ENCODE measurements at places on chromosomes 11 and 22.

- DNase-seq: no peak
These were observed 541 bp downstream of the MICAL2 start for GRCh38 chr11:12110714-12111548.

- DNase-seq: no peak
These were observed 9.6 kb downstream of the NEAT1 start for GRCh38 chr11:65432100-65432650.

DNA sequence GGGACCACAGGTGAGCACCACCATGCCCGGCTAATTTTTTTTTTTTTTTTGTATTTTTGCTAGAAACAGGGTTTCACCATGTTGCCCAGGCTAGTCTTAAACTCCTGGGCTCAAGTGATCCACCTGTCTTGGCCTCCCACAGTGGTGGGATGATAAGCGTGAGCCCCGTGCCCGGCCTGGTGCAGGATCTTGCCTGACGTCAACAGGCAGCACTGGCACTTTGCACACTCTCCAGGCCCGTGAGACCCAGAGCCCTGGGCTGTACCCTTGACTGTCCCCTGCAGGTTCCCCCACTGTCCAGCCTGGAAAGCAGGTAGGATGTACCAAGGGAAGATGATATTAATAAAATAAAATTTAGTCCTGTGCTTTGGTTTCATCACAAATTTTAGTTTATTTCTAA lies 29.1 kb upstream of the PANX2 start:
- no peak for DNase-seq

- DNase-seq: no peak
These were observed 258.1 kb downstream of the C11orf87 start for GRCh38 chr11:109680127-109680526.

DNA sequence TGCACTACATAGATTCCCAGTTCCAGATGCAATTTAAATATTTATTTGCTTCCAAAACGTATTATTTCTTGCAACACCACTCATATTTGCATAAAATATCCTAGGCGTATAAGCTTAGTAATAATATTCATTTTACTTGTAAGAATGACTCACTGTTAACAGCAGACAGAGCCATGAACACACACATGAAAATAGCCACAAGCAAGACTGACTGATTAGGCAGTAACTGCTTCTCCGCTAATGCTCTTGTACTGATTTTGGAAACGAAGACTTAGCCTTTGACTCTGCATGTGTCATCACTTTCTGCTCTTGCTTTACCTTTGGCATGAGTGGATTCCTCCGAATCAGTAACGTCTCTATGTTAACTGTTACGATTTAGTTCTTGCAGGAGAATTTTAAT lies 6.0 kb downstream of the OR10Q1 start:
- no peak for DNase-seq

- no peak for DNase-seq
These were observed 627.3 kb downstream of the METTL15 start for GRCh38 chr11:28735511-28735910.

GRCh38 chr11:117443266-117444186 lies 115.9 kb downstream of the CEP164 start:
- no peak for DNase-seq

GRCh38 chr22:31947296-31947695 lies 3.0 kb downstream of the YWHAH start:
- DNase-seq: no peak

DNA sequence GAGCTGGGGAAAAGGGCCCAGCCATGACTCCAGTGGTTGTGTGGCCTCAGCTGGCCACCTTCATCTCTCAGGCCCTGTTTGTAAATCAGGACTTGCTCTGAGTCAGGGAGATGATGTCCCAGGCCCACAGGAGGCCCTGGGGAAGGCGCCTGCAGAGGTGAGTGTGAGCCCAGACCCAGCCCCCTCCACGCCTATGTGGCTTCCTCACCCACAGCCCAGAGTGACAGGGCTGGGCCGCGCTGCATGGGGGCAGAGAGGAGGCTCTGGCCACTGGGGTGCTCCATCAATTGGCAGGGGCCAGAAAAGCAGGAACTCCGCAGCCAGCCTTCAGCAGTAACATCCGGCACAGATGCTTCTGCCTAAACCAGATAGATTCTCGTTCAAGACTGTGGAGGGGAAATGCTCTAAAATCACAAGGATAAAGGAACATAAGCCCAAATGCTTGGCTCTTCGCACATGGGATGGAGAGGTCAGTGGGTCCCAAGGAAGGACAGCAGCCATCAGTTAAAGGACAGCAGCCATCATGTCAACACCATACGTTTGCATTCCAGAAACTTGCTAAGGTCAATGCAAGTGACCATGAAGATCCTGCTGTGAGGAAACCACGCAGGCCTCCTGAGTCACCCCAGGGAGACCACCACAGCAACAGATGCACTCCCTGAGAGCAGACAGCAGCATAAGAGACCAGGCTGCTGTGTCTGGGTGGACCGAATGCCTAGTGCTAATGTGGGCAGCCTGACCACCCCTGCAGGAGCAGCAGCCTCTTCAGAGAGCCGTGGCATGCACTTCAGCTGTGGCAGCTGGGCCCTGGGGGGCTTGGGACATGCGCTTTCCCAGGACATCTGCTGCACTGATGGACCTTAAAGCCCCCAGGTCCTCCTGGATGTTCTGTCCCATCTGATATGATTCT lies 28.3 kb downstream of the OSBPL5 start:
- no peak for DNase-seq

GRCh38 chr11:97620007-97620406 lies 1230.2 kb downstream of the JRKL start:
- no peak for DNase-seq

GRCh38 chr11:21653951-21654421 lies 538.9 kb upstream of the ANO5 start:
- DNase-seq: no peak

- DNase-seq: no peak
These were observed 129.9 kb upstream of the B3GAT1 start for GRCh38 chr11:134541951-134542350.

- DNase-seq: no peak
These were observed 791 bp downstream of the EI24 start for GRCh38 chr11:125569915-125570621.

DNA sequence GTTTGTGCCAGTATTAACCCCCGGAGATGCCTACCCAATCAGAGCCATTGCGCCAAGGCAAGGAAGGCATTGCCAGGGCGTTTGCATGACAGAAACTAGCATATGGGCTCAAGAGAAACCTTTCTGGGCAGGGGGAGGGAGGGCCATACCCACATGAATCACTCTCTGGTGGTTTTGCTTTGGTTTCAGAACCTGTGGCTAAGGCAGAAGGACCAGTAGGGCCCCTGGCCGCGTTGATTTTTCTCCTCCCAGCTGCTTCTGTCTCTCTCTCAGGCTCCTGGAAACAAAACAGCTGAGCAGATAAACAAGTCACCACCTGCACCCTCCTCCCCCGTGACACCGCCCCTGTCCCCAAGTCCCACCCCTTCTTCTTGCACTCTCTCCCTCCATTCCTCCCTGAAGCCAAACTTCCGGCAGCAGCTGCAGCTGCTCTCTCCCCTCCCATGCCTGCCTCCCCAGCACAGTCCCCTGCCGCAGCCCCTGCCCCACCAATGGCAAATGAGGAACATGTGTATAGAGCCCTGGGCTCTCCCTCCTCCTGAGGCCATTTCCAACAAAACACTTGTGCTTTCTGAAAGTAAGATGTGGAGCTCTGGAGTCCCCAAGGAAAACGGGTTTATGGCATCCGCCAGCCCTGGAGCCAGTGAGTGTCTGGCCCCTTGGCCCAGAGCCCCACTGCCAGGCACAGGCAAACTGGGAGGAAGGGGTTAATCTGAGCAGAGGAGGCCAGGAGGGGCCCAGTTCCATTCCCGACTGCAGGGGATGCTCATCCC lies 39.0 kb upstream of the ADA2 start:
- no peak for DNase-seq

GRCh38 chr11:119055901-119056300 lies 1.1 kb downstream of the HYOU1 start:
- peak; percentile 8 for DNase-seq

All from LoVo (cell line).